Regular cardiac myocyte (primary cell): ENCODE measurements at places on chromosomes 2 and 18. TPM values are rescaled to one million over a fixed set of nuclear protein-coding genes. Genes with fewer than 3 reads are reported as not detected.

The TLK1 gene
- total RNA-seq = 12.8 and 17.8 TPM in 2 replicates

The ADGRF3 gene
- total RNA-seq = under 0.01 TPM in 2 replicates

The SNRNP200 gene
- total RNA-seq = 34.7 and 65.9 TPM in 2 replicates

The TTC21B gene
- 33.7 and 34.7 TPM in 2 replicates for total RNA-seq

The CRYGD gene
- total RNA-seq = not detected in 2 replicates

The MRPL44 gene
- total RNA-seq = 29.6 and 29.7 TPM in 2 replicates

The DYNC2LI1 gene
- 17.1 and 31.0 TPM in 2 replicates for total RNA-seq

The STAMBP gene
- total RNA-seq = 25.7 and 33.0 TPM in 2 replicates

The TMEM169 gene
- total RNA-seq = 0.19 and 0.28 TPM in 2 replicates

The UPP2 gene
- 0.28 TPM in 1 of 2 replicates, not detected in the other for total RNA-seq

The ANKRD62 gene
- under 0.01 TPM in 1 of 2 replicates, not detected in the other for total RNA-seq

The ASIC4 gene
- total RNA-seq = 0.85 TPM in 1 of 2 replicates, not detected in the other

The SCYGR4 gene
- not detected in 2 replicates for total RNA-seq

The CSRNP3 gene
- 1.2 and 3.9 TPM in 2 replicates for total RNA-seq

The L3MBTL4 gene
- under 0.01 TPM in 2 replicates for total RNA-seq

The COL4A4 gene
- total RNA-seq = 4.4 and 24.0 TPM in 2 replicates

The CHRNA1 gene
- total RNA-seq = 0.28 and 0.38 TPM in 2 replicates

The PLEKHH2 gene
- 2.7 and 11.6 TPM in 2 replicates for total RNA-seq

The SLC16A14 gene
- total RNA-seq = 0.58 and 2.3 TPM in 2 replicates
